ENCODE measurements at places on chromosomes 4 and X.

GRCh38 chr4:155319516-155319915 is 57.2 kb downstream of the MAP9 start:
- DNase-seq: no peak

- DNase-seq: no peak
Measured at GRCh38 chr4:25818371-25818871, 44.4 kb downstream of the SEL1L3 start.

DNA sequence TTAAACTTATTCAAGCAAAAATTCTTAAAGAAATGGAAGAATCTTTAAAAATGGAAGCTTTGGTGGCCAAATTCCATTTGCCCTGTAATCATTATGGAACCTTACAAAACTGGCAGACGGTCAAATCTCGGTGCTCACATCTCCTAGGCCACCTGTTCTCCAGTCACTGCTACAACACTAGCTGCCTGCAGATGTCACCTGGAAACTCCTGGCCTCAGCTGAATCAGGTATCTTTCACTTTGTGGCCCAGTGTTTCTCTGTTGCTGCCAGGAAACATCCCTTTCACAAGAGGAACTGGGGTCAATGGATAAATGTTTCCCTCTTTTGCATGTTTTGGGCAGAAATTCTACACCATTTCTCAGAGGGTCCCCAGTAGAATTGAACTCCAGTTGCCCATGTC is 4.2 kb upstream of the CXCL3 start:
- DNase-seq: no peak

GRCh38 chrX:49273181-49273727 is 3.7 kb downstream of the PPP1R3F start:
- no peak for DNase-seq

GRCh38 chrX:44042116-44042515 is 68.9 kb upstream of the NDP start:
- no peak for DNase-seq

All from Caki2 (cell line).